GM20000 (cell line): ENCODE measurements at places on chromosomes 1 and 21.

GRCh38 chr1:230832476-230832875 is 35.8 kb downstream of the C1orf198 start:
- DNase-seq = no peak

DNA sequence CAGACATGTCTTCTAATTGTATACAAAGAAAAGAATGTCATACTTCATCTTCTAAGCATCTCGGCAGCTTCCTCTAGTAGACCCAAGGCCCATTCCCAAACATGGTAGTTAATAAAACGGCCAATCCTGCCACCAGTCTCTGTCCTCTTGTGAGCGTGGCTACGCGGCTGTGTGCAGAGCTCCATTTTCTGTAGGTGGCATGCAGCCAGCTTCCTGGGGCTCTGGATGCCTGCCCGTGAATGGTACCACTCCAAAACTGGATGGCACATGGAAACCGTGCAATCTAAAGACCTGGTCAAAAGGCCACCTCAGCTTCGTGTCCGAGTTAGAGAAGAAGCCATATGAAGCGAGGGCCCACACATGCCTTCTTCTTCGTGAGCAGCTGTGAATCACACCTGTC is 110.7 kb downstream of the SIPA1L2 start:
- DNase-seq = no peak

DNA sequence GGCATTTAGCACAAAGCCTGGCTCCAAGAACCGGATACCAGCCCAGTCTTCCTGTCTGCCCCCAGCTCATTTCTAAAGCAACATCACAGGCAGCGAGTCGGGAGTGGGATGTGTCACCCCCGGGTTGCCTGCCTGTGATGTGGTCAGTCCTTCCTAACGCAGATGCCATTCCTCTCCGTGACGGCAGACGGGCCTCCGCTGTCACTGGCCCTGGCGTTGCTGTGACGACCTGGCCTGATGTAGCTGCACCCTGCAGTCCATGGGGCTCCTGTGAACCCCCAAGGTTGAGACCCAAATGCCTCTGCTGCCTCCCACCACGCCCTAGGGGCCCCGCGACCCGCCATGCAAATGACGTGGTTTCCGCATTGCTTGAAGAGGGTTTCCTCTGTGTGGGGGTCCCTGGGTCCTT is 12.3 kb downstream of the TNFRSF1B start:
- no peak for DNase-seq

GRCh38 chr21:42324896-42325295 is 9.7 kb upstream of the TFF3 start:
- DNase-seq = no peak

GRCh38 chr1:187390215-187390818 is 561.6 kb downstream of the PLA2G4A start:
- DNase-seq = no peak

DNA sequence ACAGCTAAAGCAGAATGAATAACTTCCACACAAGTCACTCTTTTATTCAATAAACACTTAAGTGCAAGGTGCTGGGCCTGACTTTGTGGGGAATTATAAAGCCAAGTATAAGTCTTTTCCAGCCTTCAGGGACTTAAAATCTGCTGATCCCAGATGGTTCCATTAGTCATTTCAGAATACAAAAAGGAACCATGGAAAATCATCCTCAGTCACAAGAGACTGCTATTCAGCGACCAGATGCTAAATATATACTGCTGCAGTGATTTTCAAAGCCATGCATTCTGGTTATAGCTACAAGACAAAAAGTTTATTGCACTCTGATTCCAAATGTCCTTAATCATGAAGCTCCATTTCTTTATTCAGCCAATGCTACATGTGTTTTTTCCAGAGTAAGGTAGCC is 25.7 kb downstream of the GLMN start:
- no peak for DNase-seq

DNA sequence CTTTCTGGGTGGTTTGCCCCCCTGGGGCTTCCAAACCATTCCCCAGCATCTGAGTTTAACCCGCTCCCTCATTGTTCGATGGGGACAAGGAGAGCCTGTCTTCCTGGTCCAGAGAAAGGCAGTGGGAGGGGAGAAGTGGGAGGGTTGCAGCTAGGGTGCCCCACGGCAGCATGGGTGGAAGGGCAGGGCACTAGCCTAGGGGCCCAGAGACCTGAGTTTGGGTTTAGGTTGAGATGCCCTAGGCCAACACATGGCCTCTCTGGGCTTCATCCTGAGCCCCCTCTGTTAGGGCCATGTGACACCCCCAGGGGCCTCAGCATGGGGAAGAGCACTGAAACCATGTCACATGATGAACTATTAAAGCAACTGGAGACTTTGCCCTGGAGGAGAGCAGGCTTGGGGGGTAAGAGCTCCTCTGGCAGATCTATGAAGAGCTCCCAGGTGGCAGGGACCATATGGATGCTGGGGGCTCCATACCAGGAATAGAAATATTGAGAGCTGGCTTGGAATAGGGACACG is 9.7 kb upstream of the RUNX3 start:
- DNase-seq = no peak

GRCh38 chr1:7528386-7529198 is 242.5 kb upstream of the VAMP3 start:
- no peak for DNase-seq

- DNase-seq = no peak
Measured at GRCh38 chr1:2968471-2968881, 52.8 kb upstream of the ACTRT2 start.

DNA sequence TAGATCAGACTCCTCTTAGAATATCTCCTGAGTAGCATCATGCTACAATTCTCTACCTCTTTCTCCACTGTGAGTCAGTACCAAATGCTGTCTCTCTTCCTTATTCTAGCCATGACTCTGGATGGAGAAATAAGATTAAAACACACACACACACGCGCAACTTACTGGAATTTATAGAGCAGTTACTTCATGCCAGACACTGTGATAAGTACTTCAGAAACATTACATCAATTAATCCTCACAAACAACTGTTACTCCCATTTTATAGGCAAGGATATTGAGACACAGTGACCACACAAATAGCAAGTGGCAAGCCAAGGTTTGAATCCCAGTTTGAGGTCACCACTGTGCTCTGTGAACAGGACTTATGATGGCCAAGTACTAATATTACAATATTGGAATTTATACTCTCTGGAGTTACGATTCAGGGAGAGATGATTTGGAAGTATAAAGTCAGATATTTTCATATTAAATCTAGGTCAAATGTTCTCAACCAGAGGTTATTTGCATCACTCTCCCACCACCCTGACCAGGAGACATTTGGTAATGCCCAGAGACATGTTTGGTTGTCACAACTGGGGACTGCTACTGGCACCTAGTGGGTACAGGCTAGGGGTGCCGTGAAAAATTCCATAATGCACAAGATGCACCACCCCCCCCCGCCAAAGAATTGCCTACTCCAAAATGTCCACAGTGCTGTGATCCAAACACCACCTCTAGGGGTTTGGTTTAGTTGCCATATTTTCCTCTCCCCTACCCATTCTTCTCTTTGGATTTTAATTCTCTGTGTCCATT is 221.6 kb downstream of the LTN1 start:
- DNase-seq = no peak
